Right lobe of liver (tissue), 6 donors: ENCODE measurements at places on chromosomes 3 and 15.

DNA sequence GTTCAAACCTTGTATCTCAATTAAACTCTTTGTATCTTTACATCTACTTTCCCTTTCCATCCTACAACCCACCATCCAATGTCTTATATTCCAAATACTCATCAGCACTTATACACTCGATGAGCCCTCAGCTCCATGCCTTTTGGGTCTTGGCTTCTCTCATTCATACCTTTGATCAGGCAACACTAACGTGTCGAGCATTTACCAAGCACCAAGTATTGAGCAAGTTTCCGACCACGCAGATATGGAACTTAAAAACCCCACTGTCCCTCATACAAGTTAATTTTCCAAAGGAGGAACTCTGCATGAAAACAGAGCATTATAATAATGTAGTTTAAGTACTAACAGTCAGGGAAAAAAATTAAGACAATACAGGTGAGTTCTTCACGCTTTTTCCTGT lies 102.8 kb downstream of the IL1RAP start:
- no peak for DNase-seq

DNA sequence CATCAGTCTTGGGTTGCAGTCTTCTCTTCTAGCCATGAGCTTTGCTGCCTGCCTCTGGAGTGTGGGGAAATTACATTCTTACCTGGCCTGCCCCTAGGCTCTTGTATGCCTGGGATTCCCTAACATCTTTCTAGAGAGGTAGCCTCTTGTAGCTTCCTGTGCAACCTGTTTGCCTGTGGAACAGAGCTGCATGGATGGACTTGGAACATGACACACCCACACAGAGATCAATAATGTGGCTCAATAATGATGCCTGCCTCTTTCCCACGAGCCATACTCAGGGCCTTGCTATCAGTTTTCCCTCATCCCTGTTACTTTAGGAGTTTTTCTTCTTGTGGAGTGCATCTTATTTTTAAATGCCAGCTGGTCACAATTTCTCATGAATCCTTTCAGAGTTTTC lies 11.4 kb downstream of the CHCHD6 start:
- no peak for DNase-seq

- DNase-seq, result no peak
Measured at GRCh38 chr3:97901313-97902248, 70.7 kb downstream of the RIOX2 start.

DNA sequence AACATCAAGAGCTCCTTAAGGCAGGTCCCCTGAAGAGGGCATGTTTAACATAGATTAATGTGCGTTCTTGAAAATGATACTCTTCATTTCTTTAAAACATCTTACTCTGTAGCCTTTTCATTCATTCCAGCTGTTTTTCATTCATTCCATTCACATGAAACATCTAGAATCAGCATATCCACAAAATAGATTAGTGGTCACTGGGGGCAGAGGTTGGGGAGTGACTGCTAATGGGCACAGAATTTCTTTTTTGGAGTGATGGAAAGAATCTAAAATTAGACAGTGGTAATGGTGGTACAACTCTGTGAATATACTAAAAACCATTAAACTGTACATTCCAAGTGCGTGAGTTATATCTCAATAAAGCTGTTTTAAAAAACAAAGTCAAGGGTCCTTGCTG lies 15.4 kb upstream of the CXCR6 start:
- DNase-seq, result no peak

- DNase-seq, result no peak
Measured at GRCh38 chr15:36498401-36498800, 81.0 kb upstream of the CDIN1 start.

- DNase-seq, result no peak
Measured at GRCh38 chr3:155640098-155640497, 104.8 kb downstream of the PLCH1 start.

- no peak for DNase-seq
Measured at GRCh38 chr3:154301561-154301960, 22.7 kb downstream of the DHX36 start.

DNA sequence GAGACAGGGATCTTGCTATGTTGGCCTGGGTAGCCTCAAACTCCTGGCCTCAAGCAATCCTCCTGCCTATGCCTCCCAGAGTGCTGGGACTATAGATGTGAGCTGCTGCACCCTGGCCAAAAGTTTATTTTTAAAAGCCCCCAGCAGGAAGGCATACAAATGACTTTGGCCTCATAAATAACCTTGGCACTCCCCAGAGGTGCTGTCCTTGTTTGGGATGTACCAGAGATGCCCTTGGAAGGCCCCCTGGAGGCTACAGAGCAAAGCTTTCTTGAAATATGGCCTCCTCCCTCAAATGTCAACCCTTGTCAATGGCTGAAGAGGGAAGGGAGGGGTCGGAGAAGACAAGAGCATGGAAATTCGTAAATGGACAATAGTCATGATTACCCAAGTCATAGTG lies 14.0 kb upstream of the RTP3 start:
- no peak for DNase-seq
